ENCODE measurements at places on chromosomes 3 and 15.

GRCh38 chr15:55681631-55682030 lies 61.3 kb downstream of the PRTG start:
- DNase-seq, result no peak

DNA sequence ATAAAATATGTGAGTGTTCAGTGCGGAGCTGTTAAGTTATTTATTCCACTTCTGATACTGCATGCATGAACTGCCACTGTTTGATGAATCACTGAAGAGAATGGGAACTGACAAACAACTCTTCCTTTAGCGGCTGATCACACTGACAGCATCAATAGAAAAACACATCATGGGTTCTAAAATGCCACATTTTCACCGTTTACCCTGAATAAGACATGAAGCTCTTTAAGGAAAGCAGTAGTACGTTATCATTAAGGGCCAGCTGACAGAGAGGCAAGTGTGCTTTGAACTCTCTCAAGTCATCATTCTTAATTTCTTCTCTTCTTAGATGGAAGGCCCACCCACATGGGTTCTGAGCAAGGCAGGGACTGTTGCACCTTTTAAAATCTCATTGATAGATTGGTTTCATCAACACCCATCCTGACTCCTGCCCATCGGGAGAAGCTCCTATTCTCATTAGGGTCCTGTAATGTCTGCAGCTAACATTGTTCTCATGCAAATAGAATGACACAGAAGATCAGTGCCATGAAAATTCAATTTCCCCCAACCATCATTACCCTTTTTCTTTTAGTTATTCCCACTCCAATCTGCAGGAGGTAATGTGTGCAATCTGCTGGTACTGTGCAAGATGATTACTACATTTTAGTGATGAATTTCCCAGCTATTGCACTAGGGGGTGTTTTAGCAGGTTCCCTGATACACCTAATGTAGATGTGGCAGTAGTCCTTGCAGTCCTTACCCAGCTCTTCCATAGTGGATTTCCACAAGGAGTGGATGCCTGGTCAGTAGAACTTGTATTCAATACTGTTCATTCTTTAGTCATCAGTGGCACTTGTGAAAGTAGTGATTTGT lies 119.1 kb downstream of the ROBO2 start:
- DNase-seq, result no peak

GRCh38 chr3:149813367-149814281 lies 609 bp downstream of the RNF13 start:
- DNase-seq, result no peak

DNA sequence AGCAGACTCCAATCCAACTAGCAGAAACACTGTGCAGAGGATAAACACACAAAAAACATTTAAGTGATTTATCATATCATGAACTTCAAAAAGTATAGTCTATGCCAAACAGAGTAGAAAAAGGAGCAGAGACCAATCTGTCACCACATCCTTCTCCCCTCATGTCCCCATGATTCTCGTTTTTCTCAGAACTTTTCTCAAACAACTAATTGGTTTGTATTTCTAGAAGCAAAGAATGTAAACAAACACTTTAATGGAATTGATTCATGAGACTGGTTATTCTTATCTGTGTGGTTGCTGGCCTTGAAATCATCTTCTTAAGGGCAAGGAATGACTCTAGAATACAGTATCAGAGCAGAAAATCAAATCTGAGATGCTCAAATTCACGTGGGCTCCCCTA lies 294.2 kb upstream of the THBS1 start:
- DNase-seq, result no peak

DNA sequence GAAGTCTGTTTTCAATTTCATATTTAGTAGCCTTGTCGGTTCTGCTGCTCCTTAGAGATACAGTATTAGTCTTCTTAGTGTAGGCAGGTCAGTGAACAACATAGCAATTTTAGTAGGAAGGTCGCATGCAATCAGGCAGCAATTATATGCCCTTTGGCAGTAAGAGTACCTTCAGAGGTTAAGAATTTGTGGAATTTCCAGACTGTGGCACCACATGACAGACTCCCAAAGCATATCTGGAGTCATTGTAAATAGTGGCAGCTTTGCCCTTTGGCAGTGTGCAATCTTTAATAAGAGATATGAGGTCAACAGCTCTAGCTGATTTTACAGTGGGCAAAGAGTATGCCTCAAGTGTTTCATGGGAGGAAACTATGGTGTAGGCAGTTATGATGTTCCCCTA lies 1532.5 kb upstream of the CADM2 start:
- no peak for DNase-seq

DNA sequence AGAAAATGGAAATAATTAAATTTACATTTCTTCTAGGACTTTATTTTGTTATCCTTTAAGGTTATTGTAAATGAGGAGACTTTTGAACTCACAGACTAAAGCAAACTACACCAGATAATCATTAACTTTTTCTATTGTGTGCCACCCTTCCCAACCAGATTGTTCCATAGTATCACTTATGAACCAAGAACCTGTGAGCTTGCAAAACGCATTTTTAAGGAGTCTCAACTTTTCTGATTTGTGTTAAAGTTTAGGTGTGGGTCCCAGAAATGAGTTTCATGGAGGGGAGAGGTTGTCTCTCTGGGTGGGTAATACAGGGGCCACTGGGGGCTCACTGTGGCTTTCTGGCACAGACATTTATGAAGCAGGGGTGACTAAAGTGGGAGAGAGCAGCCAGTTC lies 75.7 kb downstream of the IGF1R start:
- no peak for DNase-seq

DNA sequence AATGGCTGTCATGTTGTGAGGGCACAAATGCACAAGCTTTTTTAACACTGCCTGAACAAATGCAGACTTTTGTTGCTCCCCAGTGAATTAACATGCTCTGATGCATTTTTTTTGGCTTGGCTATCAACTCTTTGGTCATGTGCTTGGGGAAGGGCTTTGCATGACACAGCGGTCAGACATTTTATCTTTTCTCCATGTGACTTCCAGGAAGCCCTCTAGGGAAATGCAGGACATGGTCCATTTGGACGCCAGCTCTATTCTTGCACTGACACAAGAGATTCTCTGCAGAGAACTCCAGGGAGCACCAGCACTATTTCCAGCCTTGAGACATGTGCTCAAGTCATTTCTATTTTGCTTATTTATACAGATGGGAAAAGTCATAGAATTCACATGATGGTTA lies 46.2 kb downstream of the NEK11 start:
- no peak for DNase-seq

DNA sequence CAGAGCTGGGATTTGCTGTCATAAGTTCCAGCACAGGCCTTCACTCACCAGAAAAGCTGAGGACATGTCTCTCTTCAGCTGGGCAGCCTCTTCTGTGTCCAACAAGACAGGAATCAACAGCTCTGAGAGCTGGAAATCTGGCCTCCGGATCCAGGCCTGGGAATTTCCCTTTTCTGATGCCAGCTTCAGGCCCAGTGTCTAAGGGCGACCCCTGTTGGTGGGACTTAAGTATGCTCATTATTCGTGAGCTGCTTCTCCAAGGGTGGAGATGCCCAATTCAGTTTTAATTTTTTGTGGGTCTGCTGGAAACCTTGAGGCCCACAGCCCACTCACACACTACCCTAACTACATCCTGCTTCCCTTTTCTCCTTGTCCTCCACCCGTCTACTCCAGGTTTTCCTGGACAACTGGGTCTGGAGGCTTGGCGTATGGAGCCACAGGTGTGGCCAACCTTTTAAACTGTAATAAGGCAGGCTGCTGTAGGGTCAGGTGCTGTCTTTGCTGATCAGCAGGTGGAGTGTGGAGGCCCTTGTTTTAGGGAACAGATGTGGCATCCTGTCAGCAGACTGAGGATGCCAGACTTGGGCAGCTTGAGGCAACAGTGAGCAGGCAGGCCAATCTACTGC lies 2.6 kb upstream of the CEMIP start:
- DNase-seq, result peak; percentile 22

DNA sequence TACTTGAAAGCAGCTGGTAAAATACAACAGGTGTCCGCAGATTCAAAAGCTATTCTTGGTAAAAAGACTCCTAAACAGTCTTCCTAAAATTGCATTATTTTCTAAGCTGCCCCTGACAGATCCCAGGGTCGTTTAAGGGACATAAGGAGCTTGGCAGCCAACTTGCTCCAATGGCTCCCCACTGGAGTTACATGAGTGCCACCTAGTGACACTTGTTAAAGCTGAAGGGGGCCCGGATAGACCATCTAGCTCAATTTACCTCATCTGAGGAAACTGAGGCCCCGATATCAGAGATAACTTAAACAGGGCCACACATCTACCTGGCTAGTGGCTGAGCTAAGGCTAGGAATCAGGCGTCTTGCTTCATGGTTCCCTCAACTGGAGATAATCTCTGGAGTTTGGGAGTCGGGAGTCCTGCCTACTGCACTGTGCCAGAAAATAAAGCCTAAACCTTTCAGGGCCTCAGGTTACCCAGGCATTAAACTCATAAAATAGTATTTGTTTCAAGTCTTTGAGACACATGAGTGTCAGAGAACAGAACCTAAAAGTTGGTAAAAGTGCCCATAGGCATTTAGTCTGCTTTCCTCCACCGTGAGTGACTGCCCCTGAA lies 6.5 kb upstream of the TBC1D23 start:
- no peak for DNase-seq

GRCh38 chr3:143236226-143236964 lies 116.8 kb downstream of the CHST2 start:
- no peak for DNase-seq

GRCh38 chr3:50825841-50826240 lies 151.1 kb downstream of the DOCK3 start:
- DNase-seq, result no peak

- DNase-seq, result no peak
These were observed 46.1 kb downstream of the ABI3BP start for GRCh38 chr3:100947119-100947518.

DNA sequence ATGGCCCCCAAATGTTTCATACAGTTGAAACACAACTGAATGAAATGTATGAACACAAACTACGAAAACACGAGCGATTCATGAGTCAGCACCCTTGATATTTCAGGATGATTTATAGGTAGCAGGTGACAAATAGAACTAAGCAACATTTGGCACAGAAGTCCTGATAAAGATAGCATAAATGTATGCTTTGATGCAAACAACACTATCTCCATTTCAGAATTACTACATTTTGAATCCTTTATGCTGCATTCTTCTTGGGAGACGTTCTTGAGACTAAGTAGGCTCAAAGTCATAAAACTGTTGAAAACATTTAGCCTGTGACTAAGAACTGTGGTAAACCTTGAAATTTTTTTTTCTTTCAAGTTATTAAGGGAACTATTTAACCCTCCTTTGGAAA lies 200.3 kb upstream of the ICE2 start:
- DNase-seq, result no peak

GRCh38 chr3:184727357-184728009 lies 15.6 kb upstream of the MAGEF1 start:
- peak; percentile 9 for DNase-seq

GRCh38 chr15:100189849-100190248 lies 151.9 kb downstream of the ADAMTS17 start:
- DNase-seq, result no peak

DNA sequence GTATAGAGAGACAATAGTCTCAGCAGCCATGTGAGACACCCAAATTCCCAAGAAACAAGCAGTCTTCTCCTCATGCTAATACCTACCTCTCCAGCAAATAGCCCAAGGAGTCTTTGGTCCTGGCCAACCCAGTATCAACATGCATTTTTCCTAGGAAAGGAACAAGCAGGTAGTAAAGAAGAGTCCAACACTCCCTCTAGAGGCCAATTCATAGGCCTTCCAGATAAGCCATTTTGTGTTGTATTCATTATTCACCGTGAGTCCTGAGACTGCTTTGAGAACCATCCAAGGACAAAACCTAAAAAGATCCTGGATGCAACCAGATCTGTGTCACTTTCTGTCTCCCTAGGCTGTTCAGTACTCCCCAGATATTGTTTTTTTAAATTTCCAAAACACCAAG lies 63.6 kb upstream of the SNTN start:
- DNase-seq, result no peak

DNA sequence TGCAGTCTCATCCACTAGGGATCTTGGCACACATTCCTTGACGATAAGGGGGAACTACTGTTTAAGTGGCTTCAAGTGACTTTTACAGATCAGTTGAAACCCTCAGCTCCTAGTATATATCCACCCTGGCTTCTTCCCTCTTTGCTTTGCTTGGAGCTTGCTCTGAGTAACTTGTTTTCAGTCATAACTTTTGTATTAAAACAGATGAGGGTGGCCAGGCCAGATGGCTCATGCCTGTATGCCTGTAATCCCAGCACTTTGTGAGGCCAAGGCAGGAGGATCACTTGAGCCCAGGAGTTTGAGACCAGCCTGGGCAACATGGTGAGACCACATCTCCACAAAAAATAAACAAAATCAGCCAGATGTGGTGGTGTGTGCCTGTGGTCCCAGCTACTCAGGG lies 42.4 kb downstream of the EOMES start:
- no peak for DNase-seq

GRCh38 chr3:172538368-172539151 lies 15.3 kb upstream of the TNFSF10 start:
- DNase-seq, result no peak

GRCh38 chr15:58139276-58139988 lies 1.3 kb downstream of the AQP9 start:
- no peak for DNase-seq

DNA sequence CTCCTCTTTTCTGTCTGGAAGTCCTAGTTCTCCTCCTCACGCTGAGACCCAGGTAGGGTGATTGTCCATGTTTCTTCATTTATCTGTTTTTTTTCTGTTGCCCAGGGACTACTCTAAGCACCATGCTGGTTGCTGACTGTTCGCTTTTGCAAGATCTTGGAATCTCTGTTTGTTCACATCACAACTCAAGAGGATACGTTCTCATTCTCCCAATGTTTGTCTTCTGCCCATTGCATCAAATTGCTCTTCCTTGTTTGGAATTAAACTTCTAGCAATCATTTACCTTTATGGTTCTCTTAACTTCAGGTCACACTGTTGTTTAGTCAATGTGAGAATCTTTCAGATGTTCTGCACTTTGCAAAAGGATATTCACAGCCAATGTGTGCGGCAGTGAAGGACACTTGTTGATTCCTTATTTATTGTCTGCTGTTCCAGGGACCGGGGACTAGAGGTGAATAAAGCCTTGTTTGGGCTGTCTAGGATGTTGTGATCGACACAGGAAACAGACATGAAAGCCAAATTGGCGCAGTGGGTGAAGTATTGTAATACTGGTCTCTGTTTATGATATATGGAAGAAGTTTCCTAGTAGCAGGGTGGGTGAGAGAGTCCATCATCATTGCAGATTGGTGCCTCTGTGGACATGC lies 24.5 kb downstream of the LPP start:
- no peak for DNase-seq

- DNase-seq, result no peak
These were observed 522.3 kb upstream of the CFAP20DC start for GRCh38 chr3:59572106-59572505.

DNA sequence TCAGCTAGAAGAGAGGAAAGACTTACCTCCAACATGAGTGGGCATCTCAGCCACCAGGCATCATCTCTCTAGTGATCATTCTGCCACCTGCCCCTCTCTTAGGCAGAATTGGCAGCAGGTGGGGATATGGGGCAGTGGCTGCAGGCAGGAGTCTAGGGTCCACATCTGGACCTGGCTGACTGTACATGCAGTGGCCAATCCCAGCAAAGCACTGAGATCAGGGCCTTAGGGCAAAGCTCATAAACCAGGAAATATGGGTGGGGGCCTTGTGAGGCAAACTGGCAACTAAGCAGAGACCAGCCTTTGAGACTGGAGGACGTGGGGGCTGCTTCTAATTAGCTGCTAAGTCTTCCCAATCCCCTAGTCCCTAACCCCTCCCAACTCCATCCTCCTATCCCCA lies 12.9 kb downstream of the POMGNT2 start:
- no peak for DNase-seq
